ENCODE measurements at places on chromosomes 7 and 10. TPM values are rescaled to one million over a fixed set of nuclear protein-coding genes. Genes with fewer than 3 reads are reported as not detected.

GRCh38 chr7:112162142-112162766 is 43.9 kb downstream of the DOCK4 start:
- DNase-seq = peak; percentile 11
- H3K4me1 ChIP-seq = peaks cover 18% of the 10 kb centered on the region
- H3K27me3 ChIP-seq = no peaks in the 10 kb centered on the region
- no peak overlapping the region for H3K4me3 ChIP-seq
- H3K36me3 ChIP-seq = peaks cover 3% of the 10 kb centered on the region
- H3K27ac ChIP-seq = no peak overlapping the region

- H3K27ac ChIP-seq = peak overlapping the region; percentile 31
- H3K4me3 ChIP-seq = no peak overlapping the region
- no peak for DNase-seq
These were observed 480.1 kb downstream of the INHBA start for GRCh38 chr7:41222746-41223145.

DNA sequence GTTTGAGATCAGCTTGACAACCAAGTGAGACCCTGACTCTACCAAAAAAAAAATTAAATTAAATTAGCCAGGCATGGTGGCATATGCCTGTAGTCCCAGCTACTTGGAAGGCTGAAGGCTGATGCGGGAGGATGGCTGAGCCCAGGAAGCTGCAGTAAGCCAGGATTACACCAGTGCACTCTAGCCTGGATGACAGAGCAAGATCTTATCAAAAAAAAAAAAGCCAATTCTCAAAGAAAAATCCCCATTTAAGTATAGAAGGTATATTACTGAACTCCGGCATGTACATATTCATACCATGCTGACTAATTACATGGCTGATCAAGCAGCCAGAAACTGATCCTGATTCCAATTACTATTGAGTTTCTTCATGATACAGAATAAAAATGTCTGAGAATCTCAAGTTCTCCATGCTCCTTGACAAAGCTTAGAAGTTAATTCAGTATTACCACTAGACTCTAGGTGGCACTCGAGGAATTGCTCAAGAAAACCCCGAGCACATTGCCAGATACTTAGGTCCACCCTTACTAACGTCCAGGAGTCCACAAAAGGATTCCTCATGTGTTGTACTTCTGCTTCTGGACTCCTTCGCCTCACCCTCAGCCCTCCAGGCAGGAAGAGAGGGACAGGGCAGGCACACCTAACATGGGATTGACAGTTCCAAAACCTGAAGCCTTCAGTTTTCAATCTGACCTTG is 148.9 kb downstream of the PARD3 start:
- H3K4me1 ChIP-seq = peaks cover 17% of the 10 kb centered on the region
- DNase-seq = peak; percentile 54
- no peak overlapping the region for H3K4me3 ChIP-seq
- no peaks in the 10 kb centered on the region for H3K36me3 ChIP-seq

DNA sequence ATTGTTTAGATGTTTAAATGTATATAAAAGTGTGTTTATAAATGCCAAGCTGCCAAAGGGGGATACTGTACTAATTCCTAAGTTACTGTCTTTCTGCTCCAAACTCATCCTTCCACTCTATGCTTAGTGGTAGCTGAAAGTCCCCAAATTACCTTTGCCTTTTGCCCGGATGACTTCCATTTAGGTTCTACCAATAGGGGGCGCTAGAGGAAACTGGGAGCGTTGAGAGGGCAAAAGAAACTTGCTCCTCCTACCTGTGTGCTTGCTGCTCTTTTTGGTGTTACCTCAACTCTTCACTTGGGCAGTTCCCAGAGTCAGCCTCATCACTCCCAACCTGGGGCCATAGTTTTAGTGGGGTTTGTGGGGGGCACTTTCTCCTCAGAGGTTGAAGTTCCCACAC is 5.9 kb upstream of the OR2A25 start:
- DNase-seq = no peak

- no peak for DNase-seq
- H3K27ac ChIP-seq = no peak overlapping the region
- no peaks in the 10 kb centered on the region for H3K27me3 ChIP-seq
These were observed 290.2 kb downstream of the GALNT17 start for GRCh38 chr7:71422104-71422503.

DNA sequence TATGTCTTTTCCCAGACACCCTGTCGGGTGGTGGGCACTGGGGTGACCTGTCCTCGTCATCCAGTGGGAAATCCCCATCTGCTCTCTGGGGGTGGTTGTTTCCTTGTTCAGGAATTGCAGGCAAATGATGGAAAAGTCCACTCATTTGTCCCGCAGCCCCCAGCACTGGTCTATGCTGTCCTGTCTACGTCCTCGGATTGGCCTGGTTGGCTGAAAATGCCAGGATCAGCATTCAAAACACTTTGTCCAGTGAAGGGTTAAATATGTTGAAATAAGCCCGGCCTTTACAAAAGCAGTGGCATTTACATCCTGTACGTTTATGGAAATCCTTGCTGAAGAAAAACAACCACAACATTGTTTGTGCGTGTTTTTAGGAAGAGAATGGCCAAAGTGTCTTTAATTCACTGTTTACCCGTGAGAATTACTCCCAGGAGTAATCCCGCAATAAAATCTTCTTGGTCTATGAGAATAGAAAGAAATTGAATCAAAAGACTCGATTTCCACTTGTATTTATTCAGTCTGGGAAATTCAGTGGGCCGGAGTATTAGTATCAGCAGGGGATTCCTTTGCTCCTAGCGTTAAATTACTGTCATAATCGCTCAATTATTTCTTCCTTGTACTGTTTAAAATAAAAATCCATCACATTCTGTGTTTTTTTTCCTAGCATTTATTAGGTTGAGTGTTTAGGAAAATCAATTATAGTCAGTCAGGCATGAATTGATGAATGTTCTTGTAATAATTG is 116.8 kb upstream of the SH2B2 start:
- no peaks in the 10 kb centered on the region for H3K27me3 ChIP-seq
- no peak overlapping the region for H3K4me3 ChIP-seq
- H3K36me3 ChIP-seq = no peaks in the 10 kb centered on the region
- no peak for DNase-seq
- no peaks in the 10 kb centered on the region for H3K4me1 ChIP-seq
- H3K27ac ChIP-seq = no peak overlapping the region

DNA sequence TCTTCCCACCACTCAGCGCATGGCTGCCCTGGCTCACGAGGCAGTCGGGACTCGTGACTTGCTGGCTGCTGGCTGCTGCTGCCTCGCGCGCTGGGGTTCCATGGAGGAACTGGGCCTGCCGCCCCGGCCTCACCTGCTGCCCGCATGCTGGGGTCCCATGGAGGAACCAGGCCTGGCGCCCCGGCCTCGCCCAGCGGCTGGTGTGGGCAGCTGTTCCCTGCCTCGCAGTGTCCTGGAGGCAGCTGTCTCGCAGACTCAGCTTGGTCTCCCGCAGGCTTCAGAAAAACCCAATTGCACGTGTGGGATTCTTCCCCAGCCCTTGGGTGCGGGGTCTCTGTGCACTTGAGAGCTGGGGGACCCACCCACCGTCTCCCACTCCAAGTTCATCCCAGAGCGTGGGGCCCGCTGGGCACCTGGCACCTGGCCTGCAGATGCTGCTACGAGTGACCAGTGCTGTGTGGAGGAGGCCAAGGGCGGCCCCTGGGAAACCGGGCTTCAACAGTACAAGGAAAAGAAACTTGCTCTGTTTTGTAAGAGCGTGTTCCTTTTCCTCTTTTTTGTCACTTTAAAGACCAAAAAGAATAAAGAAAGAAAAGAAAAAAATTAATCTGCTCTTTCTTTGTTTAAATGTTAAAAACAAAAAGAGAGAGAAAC is 20.4 kb downstream of the PWWP2B start:
- no peak overlapping the region for H3K27ac ChIP-seq
- H3K4me3 ChIP-seq = no peak overlapping the region
- no peaks in the 10 kb centered on the region for H3K27me3 ChIP-seq
- DNase-seq = no peak
- peaks cover 14% of the 10 kb centered on the region for H3K36me3 ChIP-seq

GRCh38 chr10:77024461-77024860 is 613.1 kb downstream of the KCNMA1 start:
- H3K27me3 ChIP-seq = peaks cover 50% of the 10 kb centered on the region
- H3K4me3 ChIP-seq = no peak overlapping the region
- DNase-seq = no peak
- H3K27ac ChIP-seq = no peak overlapping the region
- no peaks in the 10 kb centered on the region for H3K36me3 ChIP-seq
- no peaks in the 10 kb centered on the region for H3K4me1 ChIP-seq

GRCh38 chr10:5685764-5686240 is 1.2 kb downstream of the TASOR2 start:
- H3K4me1 ChIP-seq = peaks cover 18% of the 10 kb centered on the region
- no peaks in the 10 kb centered on the region for H3K27me3 ChIP-seq
- H3K36me3 ChIP-seq = peaks cover 28% of the 10 kb centered on the region
- no peak for DNase-seq
- peak overlapping the region; percentile 90 for H3K27ac ChIP-seq

GRCh38 chr7:12979181-12979580 is 291.7 kb downstream of the ARL4A start:
- no peak for DNase-seq
- H3K27ac ChIP-seq = peak overlapping the region; percentile 48
- peak overlapping the region; percentile 8 for H3K4me3 ChIP-seq
- H3K36me3 ChIP-seq = no peaks in the 10 kb centered on the region

DNA sequence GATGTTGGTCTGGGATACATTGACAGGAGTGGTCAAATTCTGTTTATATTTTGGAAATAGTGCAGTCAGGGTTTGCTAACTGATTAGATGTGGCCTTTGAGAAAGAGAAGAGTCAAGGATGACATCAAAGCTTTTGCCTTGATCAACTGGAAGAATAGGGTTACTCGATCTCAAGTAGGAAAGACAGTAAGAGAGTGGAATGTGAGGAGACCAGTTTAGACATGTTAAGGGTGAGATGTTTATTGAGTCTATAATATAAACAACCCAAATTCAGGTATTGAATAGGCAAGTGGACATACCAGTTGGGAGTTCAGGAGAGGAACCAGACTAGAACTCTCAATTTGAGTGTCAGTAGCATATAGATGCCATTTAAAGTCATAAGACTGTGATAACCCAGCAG is 1.9 kb upstream of the ANKRD7 start:
- H3K36me3 ChIP-seq = no peaks in the 10 kb centered on the region
- no peak overlapping the region for H3K27ac ChIP-seq
- H3K4me1 ChIP-seq = no peaks in the 10 kb centered on the region
- DNase-seq = no peak

DNA sequence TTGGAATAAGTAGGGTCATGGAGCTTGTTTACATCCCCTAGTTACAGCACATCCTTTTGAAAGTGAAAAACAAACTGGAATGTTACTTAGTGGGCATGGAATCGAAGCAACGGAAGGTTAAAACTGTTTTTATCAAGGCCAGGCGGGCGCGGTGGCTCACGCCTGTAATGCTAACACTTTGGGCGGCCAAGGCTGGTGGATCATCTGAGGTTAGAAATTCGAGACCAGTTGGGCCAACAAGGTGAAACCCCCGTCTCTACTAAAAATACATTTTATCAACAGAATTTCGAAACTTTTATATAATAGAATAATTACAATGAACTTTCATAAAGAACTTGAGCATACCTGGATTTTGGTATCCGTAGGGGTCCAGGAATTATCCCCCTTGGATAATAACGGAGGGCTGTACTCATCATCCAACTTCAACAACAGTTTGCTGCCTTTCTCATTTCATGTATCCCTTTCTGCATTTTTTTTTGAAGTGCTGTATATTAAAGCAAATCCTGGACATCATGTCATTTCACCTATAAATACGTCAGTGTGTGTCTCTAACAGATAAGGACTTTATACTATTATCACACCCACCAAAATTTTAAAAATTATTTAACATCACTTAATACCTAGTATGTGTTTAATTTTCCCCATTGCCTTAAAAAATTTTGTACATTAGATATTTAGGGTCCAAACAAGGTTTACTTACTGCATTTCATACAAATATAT is 1.3 kb upstream of the TMED4 start:
- H3K36me3 ChIP-seq = peaks cover 50% of the 10 kb centered on the region
- H3K4me1 ChIP-seq = peaks cover 27% of the 10 kb centered on the region
- H3K4me3 ChIP-seq = peak overlapping the region; percentile 93

DNA sequence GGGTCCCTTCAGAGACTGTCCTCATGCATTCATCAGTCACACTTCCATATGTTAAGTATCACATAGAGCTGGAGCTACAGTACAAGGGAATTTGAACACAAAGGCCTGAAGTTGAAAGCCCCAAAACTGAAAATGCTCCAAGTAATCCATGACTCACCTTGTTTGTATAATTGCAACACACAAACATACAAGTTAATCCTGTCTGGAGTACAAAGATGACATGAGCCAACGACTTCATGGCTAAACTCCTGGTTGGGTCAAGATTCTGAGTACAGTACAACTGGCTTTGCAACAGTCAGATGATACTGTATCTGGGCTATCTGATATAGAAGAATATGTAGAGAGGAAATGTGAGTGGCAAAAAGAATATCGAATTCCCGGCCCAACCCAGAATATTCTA is 73.1 kb upstream of the AASS start:
- no peak overlapping the region for H3K4me3 ChIP-seq
- peaks cover 8% of the 10 kb centered on the region for H3K4me1 ChIP-seq

GRCh38 chr10:27241010-27241651 is 534 bp upstream of the ACBD5 start:
- peak overlapping the region; percentile 86 for H3K4me3 ChIP-seq
- H3K36me3 ChIP-seq = peaks cover 53% of the 10 kb centered on the region

DNA sequence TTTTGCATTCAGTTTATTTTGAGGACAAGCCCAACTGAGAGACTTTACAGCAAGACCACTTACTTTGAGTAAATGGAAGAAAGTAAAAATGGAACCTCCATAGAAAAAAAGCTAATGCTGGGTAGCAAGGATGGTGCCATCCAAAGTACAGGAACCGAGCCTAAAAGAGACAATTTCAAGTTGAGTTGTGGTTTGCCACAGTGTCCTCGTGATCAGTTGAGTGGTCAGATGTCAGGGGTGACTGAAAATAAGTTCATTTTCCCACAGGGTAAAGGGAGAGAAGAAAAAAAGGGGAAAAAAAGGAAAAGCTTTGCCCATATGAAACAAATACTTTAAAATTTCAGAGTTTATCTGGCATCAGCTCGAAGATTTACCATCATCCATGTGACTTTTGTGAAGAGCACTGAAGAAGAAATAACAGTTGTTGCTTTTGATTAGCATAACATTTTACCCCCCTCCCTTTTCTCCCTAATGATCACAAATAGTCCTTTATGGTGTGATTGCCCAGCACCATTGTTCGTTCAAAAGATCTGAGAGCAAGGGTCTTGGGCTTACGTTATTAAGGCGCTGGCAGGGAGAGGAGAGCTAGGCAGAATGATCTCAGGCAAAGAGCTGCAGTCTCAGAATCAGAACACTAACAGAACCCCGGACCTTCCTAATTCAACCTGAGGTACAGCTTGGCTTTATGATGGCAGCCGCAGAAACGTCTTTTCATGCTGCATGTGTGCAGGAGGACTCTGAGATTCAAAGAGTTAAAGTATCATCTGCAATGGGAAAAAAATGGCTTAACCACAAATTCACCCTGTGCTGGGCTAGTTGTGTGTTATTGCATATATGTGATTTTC is 338.1 kb downstream of the RNLS start:
- no peaks in the 10 kb centered on the region for H3K27me3 ChIP-seq
- H3K36me3 ChIP-seq = no peaks in the 10 kb centered on the region
- peaks cover 9% of the 10 kb centered on the region for H3K4me1 ChIP-seq
- H3K27ac ChIP-seq = no peak overlapping the region

The DLX5 gene
- total RNA-seq = not detected

The ZNF22 gene
- 10.8 TPM for total RNA-seq

The GBX1 gene
- not detected for total RNA-seq

The PVRIG gene
- total RNA-seq = not detected

The PNLIPRP2 gene
- not detected for total RNA-seq

The CALCR gene
- not detected for total RNA-seq

The VWA2 gene
- total RNA-seq = 5.8 TPM

All from Calu3 (cell line).